Thyroid gland (tissue), 4 donors: ENCODE measurements at places on chromosomes 6 and 20. TPM values are rescaled to one million over a fixed set of nuclear protein-coding genes. Genes with fewer than 3 reads are reported as not detected.

GSTA2 gene
- not detected for total RNA-seq

KHDC1 gene
- total RNA-seq, result 5.1 TPM

SIRPB2 gene
- total RNA-seq, result 1.3 TPM

TP53INP2 gene
- total RNA-seq, result 39.7 TPM

VSX1 gene
- total RNA-seq, result not detected

EPPIN gene
- total RNA-seq, result 4.2 TPM

TASP1 gene
- total RNA-seq, result 31.2 TPM

DNA sequence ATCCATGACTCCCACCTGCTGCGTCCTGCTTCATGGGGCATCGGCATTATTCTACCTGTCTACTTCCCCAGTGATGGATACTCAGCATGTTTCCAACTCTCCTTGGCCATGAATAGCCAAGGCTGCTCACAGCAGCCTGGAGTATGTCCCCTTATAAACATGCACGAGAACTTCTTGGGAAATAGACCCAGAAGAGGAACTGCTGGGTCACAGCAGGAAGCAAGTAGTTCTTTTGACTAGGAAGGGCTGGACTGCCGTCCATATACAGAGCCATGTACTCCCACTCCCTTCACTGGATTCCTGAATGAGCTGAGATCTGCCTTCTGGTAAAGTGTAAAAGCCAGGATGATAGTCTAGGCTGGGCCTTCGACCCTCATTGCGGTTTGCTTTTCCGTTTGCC lies 106.3 kb upstream of the KCNK16 start:
- DNase-seq, result no peak

- no peak for DNase-seq
Measured at GRCh38 chr6:61887423-61887822, 398.6 kb downstream of the KHDRBS2 start.

- peak; percentile 8 for DNase-seq
Measured at GRCh38 chr20:39112178-39112743, 150.1 kb downstream of the DHX35 start.

- no peak for DNase-seq
Measured at GRCh38 chr6:12068899-12069557, 56.9 kb downstream of the HIVEP1 start.

GRCh38 chr20:61340157-61340556 lies 88.1 kb downstream of the CDH4 start:
- no peak for DNase-seq

- no peak for DNase-seq
Measured at GRCh38 chr20:48158014-48158413, 372.7 kb upstream of the SULF2 start.

DNA sequence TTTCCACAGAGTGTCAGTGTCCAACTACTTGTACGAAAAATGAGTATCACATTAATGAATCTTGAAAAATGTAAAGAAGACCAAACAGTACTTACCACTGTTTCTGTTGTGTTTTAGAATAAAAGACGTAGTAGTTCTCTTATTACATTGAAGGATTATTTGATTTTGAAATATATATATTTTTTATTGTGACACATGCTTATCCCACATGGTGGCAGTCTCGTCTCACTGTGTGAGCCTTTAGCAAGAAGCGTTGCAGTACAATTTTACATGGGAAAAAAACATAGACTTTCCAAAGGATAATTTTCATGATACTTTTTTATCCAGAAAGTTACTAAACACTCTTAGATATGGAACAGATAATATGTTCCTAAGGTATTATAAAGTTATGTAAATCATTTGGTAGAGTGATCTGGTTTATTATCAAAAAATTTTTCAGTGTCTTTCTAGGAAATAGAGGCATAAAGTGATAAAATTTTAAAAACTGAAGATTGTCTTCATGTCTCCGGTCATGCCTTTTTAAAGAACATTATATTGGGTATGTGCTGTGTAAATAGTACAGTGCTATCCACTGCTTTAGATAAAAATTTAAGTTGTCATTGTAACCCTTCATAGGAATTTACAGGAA lies 117.5 kb upstream of the SAMD5 start:
- no peak for DNase-seq

DNA sequence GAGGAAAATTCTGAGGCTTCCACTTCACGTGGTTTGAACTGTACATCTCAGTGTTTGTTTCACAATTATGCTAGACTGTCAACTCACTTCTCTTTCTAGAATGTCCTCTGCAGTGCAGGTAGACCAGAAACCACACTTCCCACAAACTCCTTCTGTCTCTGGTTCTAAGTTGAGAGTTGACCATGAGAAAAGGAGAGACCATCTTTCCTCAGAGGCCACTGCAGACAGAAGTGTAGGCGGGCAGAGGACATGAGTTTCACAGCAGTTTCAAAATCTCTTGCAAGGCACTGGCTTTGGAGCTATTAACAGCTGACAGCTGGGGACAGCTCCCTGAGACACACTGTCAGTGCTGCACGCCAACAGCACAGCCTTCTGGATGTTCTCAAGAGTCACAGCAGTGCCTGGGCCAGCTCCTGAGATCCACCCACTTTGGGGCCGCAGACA lies 55.4 kb upstream of the MOXD1 start:
- no peak for DNase-seq

GRCh38 chr6:41164551-41165120 lies 1.7 kb upstream of the TREM2 start:
- no peak for DNase-seq

DNA sequence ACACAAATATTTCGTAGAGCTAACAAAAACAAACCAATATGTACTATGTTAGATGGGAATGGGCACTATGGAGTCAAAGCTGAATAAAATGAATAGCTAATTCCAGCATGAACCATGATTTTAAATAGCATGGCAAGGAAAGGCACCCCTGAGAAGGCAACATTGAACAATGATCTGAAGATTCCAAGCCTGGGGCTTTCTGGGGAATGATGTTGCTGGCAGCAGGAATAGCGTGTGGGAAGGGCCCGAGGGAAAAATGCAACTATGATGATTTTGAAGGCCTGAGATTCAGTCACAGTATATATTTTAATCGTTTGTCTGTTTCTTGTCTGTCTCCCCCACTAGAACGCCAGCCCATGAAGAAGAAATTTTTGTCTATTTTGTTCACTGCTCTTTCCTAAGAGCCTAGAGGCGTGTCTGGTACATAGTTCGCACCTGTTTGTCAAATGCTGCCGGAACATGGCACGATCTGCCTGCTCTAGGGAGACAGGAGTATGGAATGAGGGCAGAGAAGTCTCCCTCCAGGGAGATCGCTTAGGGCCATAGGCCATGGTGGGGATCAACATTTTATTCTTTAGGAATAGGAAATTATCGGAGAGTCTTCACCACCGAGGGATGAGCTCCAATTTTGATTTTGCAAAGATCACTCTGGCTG lies 84.8 kb upstream of the EYA2 start:
- DNase-seq, result no peak

- DNase-seq, result peak; percentile 84
Measured at GRCh38 chr20:63241272-63241671, 5.6 kb downstream of the BIRC7 start.
